IMR-90 (cell line): ENCODE measurements at places on chromosomes 6 and 20.
A peak's percentile ranks its signal among the peaks of the same experiment; 100 is the strongest.

- no peak for DNase-seq
Measured at GRCh38 chr20:59723108-59723500, 118.8 kb downstream of the PHACTR3 start.

DNA sequence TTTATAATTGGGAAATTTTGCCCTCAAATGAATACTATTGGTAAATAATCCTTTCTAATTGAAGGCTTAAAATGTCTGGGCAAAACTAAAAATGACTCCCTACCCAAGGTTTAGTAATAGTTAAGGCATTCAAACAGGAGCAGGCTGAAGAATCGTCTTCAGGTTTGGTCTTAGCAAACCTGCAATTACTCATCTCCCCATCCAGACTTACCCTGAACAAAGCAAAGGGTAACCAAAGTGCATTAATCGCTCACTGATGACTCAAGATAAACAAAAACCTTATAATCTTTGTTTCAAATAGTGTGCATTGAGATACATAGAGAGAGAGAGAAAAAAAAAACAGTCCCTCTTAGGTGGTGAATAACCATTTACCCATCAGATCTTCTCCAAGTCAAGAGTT, 225.5 kb downstream of the BMP2 start:
- no peak for DNase-seq

DNA sequence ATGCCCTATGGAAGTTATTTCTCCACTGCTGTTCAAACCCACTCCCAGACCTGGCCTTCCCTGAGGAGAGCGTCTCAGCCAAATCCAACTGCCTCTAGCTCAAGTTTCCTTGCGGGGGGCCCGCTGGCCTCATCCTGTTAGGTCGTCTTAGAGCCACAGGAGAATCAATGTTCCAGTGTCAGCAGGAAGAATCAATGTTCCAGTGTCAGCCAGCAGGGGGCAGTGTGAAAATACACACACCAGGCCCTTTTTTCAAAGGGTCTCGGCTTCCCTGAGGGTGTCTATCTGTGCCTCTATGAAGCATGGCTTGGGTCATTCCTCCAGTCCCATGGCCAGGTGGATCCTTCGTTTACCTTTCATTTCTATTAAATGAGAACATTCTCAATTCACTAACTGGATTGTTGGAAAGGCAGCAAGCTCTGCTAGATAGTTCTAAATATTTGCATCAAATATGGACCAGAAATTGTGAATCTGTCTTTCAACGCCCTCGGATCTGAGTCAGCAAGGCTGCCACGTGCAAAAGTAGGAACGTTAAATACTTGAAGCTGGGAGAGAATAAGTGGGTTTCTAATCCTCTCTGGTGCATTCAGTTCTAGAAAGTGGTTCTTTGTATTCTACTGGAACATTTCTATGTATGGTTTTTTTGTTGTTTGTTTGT, 19.2 kb downstream of the PRND start:
- peak; percentile 38 for DNase-seq

DNA sequence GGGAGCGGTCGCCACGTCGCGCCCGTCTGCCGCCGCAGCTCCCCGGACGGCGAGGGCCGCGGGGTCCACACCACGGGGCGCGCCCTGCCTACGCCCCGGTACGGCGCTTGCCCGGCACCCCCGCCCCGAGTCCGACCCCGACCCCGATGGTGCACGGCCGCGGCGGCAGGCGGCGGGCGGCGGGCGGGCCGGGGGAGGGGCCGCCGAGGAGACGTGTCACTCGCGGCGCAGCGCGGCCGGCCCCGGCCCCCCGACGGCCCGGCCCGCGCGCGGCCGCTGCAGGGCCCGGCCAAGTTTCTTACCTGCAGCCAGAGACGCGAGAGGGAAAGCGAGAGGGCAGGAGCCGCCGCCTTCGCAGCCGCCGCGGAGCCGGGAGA, 328 bp downstream of the RRBP1 start:
- no peak for DNase-seq

GRCh38 chr20:15162079-15162647, 824.8 kb upstream of the FLRT3 start:
- DNase-seq, result no peak

DNA sequence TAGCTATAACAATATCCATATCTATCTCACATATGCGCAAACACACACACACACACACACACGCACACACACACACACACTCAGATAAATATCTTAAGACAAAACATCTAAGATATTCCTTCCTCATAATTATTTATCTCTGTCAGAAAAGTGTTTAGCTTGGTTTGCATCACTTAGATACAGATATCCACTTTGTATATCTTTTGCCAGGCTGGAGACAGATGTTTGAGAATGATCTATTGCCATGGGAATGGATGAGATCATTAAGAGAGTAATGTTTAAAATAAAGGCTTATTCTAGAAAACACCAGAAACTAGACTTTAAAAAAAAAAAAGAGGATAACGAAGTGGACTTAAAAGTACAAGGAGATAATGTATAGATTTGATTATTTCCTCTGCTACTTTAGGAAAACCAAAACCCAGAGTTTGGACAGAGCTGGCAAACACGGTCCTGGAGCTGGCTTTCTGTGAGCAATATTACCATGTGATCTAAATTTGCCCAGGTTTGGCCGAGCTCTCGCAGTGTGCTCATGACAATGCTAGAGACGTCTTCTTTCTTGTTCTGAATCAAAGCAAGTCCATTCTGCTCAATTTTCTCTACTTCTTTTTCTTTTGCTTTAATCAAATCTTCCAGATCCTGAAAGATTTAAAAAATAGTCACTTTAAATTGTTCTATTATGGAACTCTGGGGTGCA, 411.8 kb downstream of the SYNE1 start:
- peak; percentile 80 for DNase-seq

- peak; percentile 76 for DNase-seq
Measured at GRCh38 chr6:100116411-100117194, 122.6 kb upstream of the MCHR2 start.

- DNase-seq, result peak; percentile 19
Measured at GRCh38 chr6:110352563-110353262, 5.4 kb downstream of the METTL24 start.

DNA sequence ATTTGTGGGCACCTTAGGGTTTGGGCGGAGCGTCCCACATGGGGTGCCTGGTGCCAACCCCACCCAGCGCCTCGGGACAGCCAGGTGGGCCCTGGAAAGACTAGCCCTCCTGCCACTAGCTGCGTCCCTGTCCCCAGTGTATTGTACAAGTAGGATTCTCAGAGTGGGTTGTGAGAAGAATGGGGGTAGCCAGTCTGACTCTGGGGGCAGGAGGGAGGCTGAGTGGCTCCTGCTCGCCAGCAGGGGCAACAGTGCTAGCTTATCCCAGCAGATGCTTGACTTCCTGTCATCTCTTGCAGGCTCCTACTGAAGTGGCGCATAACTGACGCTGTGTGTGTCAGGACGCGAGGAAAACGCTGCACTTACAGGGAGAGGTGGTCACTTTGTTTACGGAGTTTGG, 9.3 kb downstream of the PSMA7 start:
- DNase-seq, result no peak

- DNase-seq, result no peak
Measured at GRCh38 chr6:28960846-28961500, 37.2 kb upstream of the TRIM27 start.

- DNase-seq, result no peak
Measured at GRCh38 chr6:96301023-96301422, 220.6 kb upstream of the UFL1 start.
